Uterus (tissue), 4 donors: ENCODE measurements at places on chromosomes 1 and 21.
A peak's percentile ranks its signal among the peaks of the same experiment; 100 is the strongest.

DNA sequence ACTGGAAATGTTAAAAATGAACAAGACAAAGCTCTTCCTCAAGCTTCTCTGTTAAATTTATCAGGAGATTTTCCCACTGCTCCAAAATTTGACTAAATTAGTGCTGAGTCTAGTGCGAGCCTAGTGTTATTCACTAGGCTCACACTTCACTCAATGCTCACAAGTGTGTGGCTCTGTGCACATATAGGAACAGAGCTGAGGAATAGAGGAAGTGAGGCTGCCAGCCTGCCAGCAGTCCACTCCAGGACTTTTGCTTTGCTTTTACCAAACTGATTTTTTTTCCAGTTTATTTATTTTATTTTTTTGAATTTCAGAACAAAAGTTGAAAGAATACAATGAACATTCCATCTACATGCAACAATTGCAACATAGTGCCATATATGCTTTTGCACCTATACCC is 87.2 kb downstream of the VAV3 start:
- no peaks in the 10 kb centered on the region for H3K27me3 ChIP-seq
- no peaks in the 10 kb centered on the region for H3K36me3 ChIP-seq
- H3K4me3 ChIP-seq, result no peak overlapping the region

DNA sequence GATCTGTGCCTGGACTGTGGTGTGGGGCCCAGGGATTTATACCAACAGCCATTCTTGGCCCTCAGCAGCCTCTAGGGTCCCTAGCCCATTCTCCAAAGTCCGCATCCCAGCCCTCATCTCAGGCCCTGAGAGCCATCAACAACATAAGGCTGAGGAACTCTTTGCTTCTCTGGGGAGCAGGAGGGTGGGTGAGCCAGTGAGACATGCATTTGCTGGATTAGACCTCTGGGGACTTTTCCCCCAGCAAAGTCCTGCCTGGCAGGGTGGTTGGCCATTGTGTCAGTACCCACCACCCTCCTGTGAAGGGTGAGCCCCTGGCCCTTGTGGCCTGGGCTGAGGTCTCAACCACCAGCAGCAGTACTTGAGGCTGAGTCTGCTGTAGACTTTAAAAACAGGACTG is 24.2 kb upstream of the FAM20B start:
- no peaks in the 10 kb centered on the region for H3K36me3 ChIP-seq
- H3K4me1 ChIP-seq, result no peaks in the 10 kb centered on the region
- no peaks in the 10 kb centered on the region for H3K27me3 ChIP-seq
- no peak overlapping the region for H3K4me3 ChIP-seq
- no peak overlapping the region for H3K27ac ChIP-seq
- DNase-seq, result no peak

GRCh38 chr1:200668514-200669313 is 993 bp downstream of the DDX59 start:
- H3K27ac ChIP-seq, result peak overlapping the region; percentile 99
- no peaks in the 10 kb centered on the region for H3K4me1 ChIP-seq
- H3K4me3 ChIP-seq, result peak overlapping the region; percentile 47
- no peaks in the 10 kb centered on the region for H3K27me3 ChIP-seq
- H3K36me3 ChIP-seq, result no peaks in the 10 kb centered on the region

- no peaks in the 10 kb centered on the region for H3K4me1 ChIP-seq
- H3K4me3 ChIP-seq, result no peak overlapping the region
- no peaks in the 10 kb centered on the region for H3K27me3 ChIP-seq
- H3K27ac ChIP-seq, result no peak overlapping the region
- no peak for DNase-seq
Observed at GRCh38 chr1:191992118-191992517, 166.1 kb upstream of the RGS18 start.

DNA sequence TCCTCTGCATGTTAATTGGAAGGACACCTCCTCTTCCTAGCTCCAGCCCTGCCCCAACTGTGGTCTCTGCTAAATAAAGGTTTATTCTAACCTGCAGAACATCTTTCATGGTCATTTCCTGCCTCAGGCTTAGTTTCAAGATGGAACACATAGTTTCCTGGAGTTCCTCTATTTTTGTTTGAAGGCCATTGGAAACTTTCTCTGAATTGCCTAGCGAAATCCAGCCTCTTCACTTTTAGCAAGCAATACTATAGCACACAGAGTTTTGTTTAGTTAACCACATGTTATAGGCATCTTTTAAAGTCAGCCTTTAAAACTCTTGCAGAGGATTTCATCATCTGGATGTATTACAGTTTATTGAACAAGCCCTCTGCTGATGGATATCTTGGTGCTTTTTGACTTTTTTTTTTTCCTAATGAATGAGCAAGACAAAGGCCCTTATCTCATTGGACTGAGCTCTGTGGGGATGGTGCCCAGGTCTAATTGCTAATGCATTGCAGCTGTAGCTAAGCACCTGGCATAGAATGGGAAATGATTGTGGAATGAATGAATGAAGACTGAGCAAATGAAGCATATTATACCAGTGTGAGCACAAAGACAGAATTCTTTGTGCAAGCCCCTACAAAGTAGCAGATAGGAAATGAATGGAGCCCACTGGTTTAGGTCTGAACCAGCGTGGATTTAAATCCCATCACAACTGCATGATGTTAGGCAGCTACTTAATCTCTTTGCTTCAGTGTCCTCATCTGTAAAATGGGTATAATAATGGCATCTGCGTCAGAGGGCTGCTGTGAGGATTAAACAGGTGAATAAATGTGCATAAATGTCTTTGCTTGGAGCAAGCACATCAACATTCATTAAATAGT is 641 bp upstream of the CFAP107 start:
- DNase-seq, result no peak
- no peaks in the 10 kb centered on the region for H3K36me3 ChIP-seq
- H3K27ac ChIP-seq, result no peak overlapping the region
- no peak overlapping the region for H3K4me3 ChIP-seq
- no peaks in the 10 kb centered on the region for H3K4me1 ChIP-seq
- H3K27me3 ChIP-seq, result no peaks in the 10 kb centered on the region

DNA sequence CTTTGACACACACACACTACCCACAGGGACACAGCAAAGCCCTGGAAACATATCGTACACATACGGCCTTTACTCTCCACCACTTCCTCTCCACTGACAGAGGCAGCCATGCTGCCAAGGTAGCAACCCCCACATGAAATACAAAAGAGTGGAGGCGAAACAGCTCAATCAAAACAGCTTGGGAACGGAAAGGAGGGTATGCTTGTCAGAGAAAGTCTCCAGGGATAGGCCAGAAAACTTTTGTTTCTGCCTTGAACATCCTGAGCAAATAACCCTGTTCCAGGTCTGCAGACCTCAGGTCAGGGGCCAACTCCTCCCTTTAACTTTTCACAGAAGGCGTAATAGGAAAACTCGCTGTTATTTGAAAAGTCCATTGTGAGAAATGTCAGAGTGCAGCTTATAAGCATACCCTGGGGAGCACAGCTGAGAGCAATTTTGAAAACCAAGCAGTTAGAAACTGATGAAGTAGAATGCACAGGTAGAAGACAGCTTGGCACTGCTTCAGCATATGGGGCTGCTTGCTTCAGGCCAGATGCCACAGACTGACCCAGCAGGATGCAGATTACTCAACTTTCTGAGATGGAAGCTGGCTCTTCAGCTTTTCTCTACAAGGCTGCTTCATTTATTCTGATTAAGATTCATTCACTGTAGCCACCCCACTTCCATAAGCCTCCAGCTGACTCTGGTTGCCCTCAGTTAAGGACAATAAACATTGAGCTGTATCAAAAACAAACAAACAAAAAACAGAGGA is 18.0 kb downstream of the KIAA0319L start:
- DNase-seq, result no peak
- peak overlapping the region; percentile 21 for H3K27ac ChIP-seq
- no peaks in the 10 kb centered on the region for H3K36me3 ChIP-seq
- H3K4me1 ChIP-seq, result no peaks in the 10 kb centered on the region
- no peaks in the 10 kb centered on the region for H3K27me3 ChIP-seq

GRCh38 chr1:211574705-211575104 is 4.3 kb downstream of the SLC30A1 start:
- no peaks in the 10 kb centered on the region for H3K27me3 ChIP-seq
- H3K36me3 ChIP-seq, result no peaks in the 10 kb centered on the region
- no peak for DNase-seq
- H3K4me3 ChIP-seq, result no peak overlapping the region
- H3K27ac ChIP-seq, result no peak overlapping the region

GRCh38 chr1:188463919-188464318 is 1635.2 kb downstream of the PLA2G4A start:
- H3K27me3 ChIP-seq, result no peaks in the 10 kb centered on the region
- no peak overlapping the region for H3K4me3 ChIP-seq
- DNase-seq, result no peak
- no peaks in the 10 kb centered on the region for H3K36me3 ChIP-seq
- H3K27ac ChIP-seq, result no peak overlapping the region

DNA sequence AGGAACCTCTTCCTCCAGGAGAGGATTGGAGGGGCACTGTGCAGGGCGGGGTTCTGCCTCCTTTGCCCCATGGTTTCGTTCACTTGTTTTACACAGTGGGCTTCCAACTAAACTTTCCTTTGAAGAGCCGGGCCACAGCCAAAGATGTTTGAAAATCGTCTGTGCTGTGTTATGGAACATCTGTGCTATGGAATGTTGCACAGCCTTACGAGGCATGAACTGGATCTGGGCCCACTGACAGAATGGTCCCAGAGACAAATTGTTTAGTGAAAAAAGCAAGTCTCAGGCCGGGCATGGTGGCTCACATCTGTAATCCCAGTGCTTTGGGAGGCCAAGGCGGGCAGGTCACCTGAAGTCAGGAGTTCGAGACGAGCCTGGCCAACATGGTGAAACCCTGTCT is 12.6 kb upstream of the MEF2D start:
- no peaks in the 10 kb centered on the region for H3K4me1 ChIP-seq
- no peak for DNase-seq
- no peak overlapping the region for H3K27ac ChIP-seq
- no peaks in the 10 kb centered on the region for H3K27me3 ChIP-seq

DNA sequence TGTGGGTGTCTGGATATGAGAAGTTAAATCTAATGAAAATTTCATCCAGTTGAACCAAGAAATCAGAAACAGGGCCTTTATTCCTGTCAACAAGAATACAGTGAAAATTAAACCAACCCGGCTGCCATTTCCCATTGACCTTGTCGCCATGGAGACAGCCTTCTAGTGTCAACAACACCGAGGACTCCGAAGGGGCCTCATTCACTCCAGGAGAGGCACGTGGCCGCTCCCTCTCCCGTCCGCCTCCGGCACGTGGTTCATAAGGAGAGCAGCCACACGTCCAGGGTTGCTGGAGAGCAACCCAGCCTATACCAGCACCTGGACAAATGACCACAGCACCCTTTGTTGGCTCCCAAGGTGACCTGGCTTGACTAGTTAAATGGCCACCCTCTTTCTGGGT is 120.3 kb upstream of the VAMP3 start:
- H3K4me1 ChIP-seq, result no peaks in the 10 kb centered on the region
- H3K27ac ChIP-seq, result no peak overlapping the region
- DNase-seq, result no peak
- no peaks in the 10 kb centered on the region for H3K36me3 ChIP-seq

- H3K27me3 ChIP-seq, result no peaks in the 10 kb centered on the region
- H3K4me1 ChIP-seq, result no peaks in the 10 kb centered on the region
- no peak overlapping the region for H3K4me3 ChIP-seq
- DNase-seq, result no peak
Observed at GRCh38 chr1:230787471-230787870, 40.3 kb downstream of the CAPN9 start.
